ENCODE measurements at places on chromosomes 3 and 15. TPM values are rescaled to one million over a fixed set of nuclear protein-coding genes. Genes with fewer than 3 reads are reported as not detected.

ADAMTSL3 gene
- 13.0 TPM for total RNA-seq

SLC6A11 gene
- not detected for total RNA-seq

SPATA12 gene
- not detected for total RNA-seq

CFAP100 gene
- not detected for total RNA-seq

RAP2B gene
- 14.1 TPM for total RNA-seq

PCLAF gene
- total RNA-seq = 0.88 TPM

AP3B2 gene
- total RNA-seq = 1.4 TPM

PLXND1 gene
- 241 TPM for total RNA-seq

NLGN1 gene
- total RNA-seq = 11.5 TPM

NR1I2 gene
- 0.19 TPM for total RNA-seq

IL5RA gene
- 0.46 TPM for total RNA-seq

TF gene
- total RNA-seq = 2.8 TPM

BHLHE40 gene
- 87.8 TPM for total RNA-seq

SNURF gene
- 11.5 TPM for total RNA-seq

SLC12A1 gene
- total RNA-seq = not detected

CHST13 gene
- 0.88 TPM for total RNA-seq

LRRC3B gene
- total RNA-seq = not detected

FBLN2 gene
- total RNA-seq = 283 TPM

SCAMP5 gene
- total RNA-seq = 2.9 TPM

LSAMP gene
- total RNA-seq = 3.7 TPM

TRAT1 gene
- 1.3 TPM for total RNA-seq

CHRNA3 gene
- total RNA-seq = not detected

ECE2 gene
- total RNA-seq = not detected

CNTN4 gene
- total RNA-seq = 48.3 TPM

LRRC34 gene
- total RNA-seq = 1.9 TPM

PLCB2 gene
- total RNA-seq = 29.0 TPM
